ENCODE measurements at places on chromosomes 3 and 15. TPM values are rescaled to one million over a fixed set of nuclear protein-coding genes. Genes with fewer than 3 reads are reported as not detected.

GRCh38 chr3:122754929-122755328, 38.7 kb downstream of the HSPBAP1 start:
- peaks cover 18% of the 10 kb centered on the region for H3K36me3 ChIP-seq
- no peaks in the 10 kb centered on the region for H3K4me1 ChIP-seq
- H3K4me3 ChIP-seq: no peak overlapping the region
- no peak for DNase-seq

GRCh38 chr15:93268066-93268465, 179.1 kb upstream of the RGMA start:
- H3K27ac ChIP-seq: no peak overlapping the region
- no peak for DNase-seq
- H3K36me3 ChIP-seq: peaks cover 5% of the 10 kb centered on the region
- H3K4me1 ChIP-seq: no peaks in the 10 kb centered on the region
- H3K27me3 ChIP-seq: peaks cover 15% of the 10 kb centered on the region

The MAP1A gene
- 0.24 TPM for total RNA-seq

GRCh38 chr15:79371591-79371990, 60.5 kb upstream of the MINAR1 start:
- no peaks in the 10 kb centered on the region for H3K4me1 ChIP-seq
- H3K4me3 ChIP-seq: no peak overlapping the region
- H3K27ac ChIP-seq: no peak overlapping the region

The GREM1 gene
- total RNA-seq: not detected

The GATM gene
- 1.6 TPM for total RNA-seq

DNA sequence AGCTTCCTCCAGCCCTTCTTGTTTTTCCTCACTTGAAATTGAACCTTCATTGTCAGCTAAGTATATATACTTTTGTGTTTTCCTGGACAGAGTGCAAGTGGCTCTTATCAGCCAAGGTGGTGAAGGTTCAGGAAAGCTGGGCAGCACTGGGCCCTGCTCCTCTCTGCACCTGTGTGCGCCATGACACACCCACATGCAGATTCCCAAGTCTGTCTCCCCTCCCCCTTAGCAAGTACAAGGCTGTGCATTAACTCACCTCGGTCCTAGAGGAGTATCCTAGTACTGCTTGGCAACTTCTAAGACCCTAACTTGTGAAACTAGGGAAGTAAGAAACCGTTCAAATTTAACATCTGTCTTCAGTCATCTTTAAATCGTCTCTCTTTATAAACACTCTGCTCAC, 85.8 kb downstream of the SLC49A4 start:
- H3K27me3 ChIP-seq: no peaks in the 10 kb centered on the region
- H3K4me1 ChIP-seq: peaks cover 6% of the 10 kb centered on the region
- H3K4me3 ChIP-seq: no peak overlapping the region
- no peaks in the 10 kb centered on the region for H3K36me3 ChIP-seq

The STRIT1 gene
- total RNA-seq: not detected

GRCh38 chr15:57592836-57593420, 1.2 kb downstream of the MYZAP start:
- no peaks in the 10 kb centered on the region for H3K4me1 ChIP-seq
- no peak overlapping the region for H3K27ac ChIP-seq
- peaks cover 29% of the 10 kb centered on the region for H3K27me3 ChIP-seq
- no peak overlapping the region for H3K4me3 ChIP-seq

The POLQ gene
- 49.6 TPM for total RNA-seq

The NDN gene
- 0.98 TPM for total RNA-seq

The GP9 gene
- not detected for total RNA-seq

DNA sequence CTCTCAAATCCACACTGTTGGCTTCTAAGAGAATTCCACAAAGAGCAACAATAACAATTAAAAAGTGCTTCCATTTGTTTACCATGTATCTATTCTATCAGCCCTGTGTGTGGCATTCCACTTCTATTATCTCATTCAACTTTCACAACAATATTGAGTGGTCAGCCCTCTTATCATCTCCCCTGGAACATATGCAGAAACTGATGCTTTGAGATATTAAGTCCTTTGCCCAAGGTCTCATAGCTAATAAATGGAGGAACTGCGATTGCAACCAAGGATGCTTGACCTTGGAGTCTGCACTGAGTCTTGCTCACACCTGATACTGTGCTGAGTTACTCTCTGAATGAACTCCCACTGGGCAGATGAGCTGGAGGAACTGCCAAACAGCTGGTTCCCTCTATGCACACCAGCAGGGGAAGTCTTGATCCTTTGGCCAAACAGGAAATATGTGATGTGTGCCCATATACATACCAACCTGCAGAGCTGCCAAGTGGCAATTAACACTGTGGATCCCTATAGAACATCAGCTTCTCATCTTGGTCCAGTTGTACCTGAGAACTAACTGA, 144.7 kb upstream of the WNT5A start:
- no peak overlapping the region for H3K27ac ChIP-seq
- DNase-seq: no peak
- H3K4me3 ChIP-seq: no peak overlapping the region

- no peak overlapping the region for H3K4me3 ChIP-seq
- peaks cover 6% of the 10 kb centered on the region for H3K27me3 ChIP-seq
- no peak for DNase-seq
- H3K4me1 ChIP-seq: no peaks in the 10 kb centered on the region
Observed at GRCh38 chr3:156350781-156351180, 204.1 kb downstream of the SSR3 start.

GRCh38 chr3:158912188-158912587, 110.3 kb downstream of the MFSD1 start:
- H3K4me1 ChIP-seq: no peaks in the 10 kb centered on the region
- no peak overlapping the region for H3K27ac ChIP-seq
- H3K36me3 ChIP-seq: no peaks in the 10 kb centered on the region
- peaks cover 3% of the 10 kb centered on the region for H3K27me3 ChIP-seq
- DNase-seq: no peak
- no peak overlapping the region for H3K4me3 ChIP-seq

DNA sequence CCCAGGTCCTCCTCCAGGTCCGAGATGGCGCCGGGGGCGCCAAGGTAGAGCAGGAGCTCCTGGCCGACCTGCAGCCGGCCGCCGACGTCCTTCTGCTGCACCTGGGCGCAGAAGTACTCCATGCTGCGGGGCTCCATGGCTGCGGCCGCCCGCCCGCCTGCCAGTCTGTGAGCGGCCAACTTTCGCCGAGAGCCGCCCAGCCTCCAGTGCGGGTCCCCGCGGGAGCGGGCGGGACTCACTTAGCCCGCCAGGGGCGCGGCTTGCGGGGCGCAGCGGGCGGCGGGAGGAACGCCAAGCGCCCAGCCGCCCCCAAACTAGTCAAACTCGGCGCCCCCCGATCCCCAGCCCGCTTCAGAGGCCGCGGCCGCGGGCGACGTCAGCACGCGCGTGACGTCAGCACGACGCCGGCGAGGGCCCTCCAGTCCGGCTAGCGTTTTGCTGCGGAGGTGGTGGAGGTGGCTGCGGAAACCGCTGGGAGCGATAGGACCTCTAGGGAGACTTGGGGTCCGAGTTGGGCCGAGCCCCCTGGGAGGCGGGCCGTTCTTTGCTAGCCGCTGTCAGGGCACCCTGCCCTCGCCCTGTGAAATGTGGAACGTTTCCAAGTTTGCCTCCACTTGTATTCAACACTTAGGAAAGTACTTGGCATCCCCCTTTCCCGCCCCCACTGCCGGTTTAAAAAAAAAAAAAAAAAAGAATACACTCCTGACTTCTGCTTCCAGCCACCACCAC, at the start of gene CLASP2:
TSS of gene CLASP2 (minus strand) at position 389 of the 729 bp plus-strand sequence. CDS start at position 137, 252 bp downstream.
- peak within 1 kb of the TSS; percentile 84 for H3K27ac ChIP-seq
- no peaks in the 10 kb centered on the region for H3K36me3 ChIP-seq
- peaks cover 3% of the 10 kb centered on the region for H3K27me3 ChIP-seq
- DNase-seq: peak; percentile 91
- H3K4me3 ChIP-seq: no peak within 1 kb of the TSS

GRCh38 chr15:57647791-57648130, 56.1 kb downstream of the MYZAP start:
- H3K36me3 ChIP-seq: no peaks in the 10 kb centered on the region
- no peak overlapping the region for H3K27ac ChIP-seq
- no peak overlapping the region for H3K4me3 ChIP-seq
- DNase-seq: no peak
- H3K27me3 ChIP-seq: peaks cover 29% of the 10 kb centered on the region

GRCh38 chr3:107685383-107685782, 162.6 kb downstream of the BBX start:
- H3K27ac ChIP-seq: no peak overlapping the region
- no peaks in the 10 kb centered on the region for H3K27me3 ChIP-seq
- H3K4me3 ChIP-seq: no peak overlapping the region
- DNase-seq: no peak

The CCR8 gene
- total RNA-seq: not detected
